Activated effector memory CD4-positive, alpha-beta T cell treated with Interleukin-2 at 50 U/mL for 16 hours (primary cell): ENCODE measurements at places on chromosomes 2 and 18.

GRCh38 chr2:239833269-239834109, 191.7 kb downstream of the NDUFA10 start:
- DNase-seq = no peak

DNA sequence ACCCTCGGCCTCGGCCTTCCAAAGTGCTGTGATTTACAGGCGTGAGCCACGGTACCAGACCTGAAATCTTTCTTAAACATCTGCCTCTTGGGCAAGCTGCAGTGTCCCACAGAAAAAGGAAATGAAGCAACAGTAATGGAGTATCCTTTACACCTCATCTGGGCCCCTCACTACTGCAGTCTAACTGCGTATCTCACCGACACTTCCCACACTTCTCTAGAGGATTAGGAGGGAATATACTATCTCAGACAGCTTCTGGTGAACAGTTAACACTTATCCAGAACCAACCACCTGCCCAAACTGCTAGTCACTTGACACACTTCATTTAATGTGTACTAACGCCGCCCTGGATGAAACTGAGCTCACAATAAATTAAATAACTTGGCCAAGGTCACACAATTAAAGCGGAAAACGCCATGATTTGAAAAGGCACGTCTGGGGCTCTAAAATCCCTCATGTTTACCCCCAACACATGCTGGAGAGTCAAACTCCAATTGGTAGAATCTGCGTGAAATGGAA, 993 bp downstream of the COX7A2L start:
- DNase-seq = no peak

DNA sequence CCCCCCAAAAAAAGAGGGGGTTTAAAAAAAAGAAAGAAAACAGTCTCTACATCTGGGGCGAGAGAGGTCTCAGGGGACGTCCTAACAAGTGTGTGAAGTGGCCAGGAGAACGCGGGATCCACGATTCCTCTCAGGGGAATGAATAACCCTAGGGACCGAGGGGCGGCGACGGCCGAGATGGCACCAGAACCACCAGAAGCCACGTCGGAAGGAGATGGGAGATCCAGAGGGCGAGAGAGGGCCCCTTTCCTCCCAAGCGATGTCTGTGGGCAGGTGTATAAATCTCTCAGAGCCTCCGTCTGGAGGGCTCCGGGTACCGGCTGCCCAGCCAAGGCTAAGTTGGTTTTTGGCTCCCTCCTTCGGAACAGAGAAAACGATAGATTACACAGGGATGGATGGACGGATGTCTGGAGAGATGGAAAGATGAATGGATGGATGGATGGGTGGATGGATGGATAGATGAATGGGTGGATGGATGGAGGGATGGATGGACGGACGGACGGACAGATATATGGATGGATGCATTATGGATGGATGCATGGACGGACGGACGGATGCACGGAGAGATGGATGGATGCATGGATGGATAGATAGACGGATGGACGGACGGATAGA, 1.7 kb downstream of the EPHA4 start:
- peak; percentile 15 for DNase-seq

GRCh38 chr2:647003-647560, 30.1 kb downstream of the TMEM18 start:
- DNase-seq = no peak

- DNase-seq = peak; percentile 23
These were observed 30.9 kb upstream of the REEP1 start for GRCh38 chr2:86368161-86368824.
